GM12892 (cell line): ENCODE measurements at places on chromosomes 11 and 22.

DNA sequence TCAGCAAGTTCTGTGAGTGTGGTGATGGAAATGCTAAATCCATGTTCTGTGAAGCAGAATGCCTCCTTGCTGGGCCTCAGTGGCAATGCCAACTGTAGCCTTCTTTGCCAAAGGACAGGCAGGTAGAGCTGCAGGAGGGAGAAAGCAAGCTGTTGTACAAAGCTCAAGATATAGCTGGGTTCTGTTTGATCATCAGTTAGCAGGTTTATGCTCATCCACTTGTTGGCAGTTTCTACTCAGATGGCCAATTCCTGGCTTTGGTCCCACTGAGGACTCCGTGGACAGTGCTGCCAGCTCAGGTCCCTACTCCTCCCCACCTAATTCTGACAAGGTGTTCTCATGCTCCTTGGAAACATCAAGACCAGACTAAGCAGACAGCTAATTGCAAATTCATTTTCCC is 65.1 kb downstream of the PRSS23 start:
- DNase-seq = no peak

DNA sequence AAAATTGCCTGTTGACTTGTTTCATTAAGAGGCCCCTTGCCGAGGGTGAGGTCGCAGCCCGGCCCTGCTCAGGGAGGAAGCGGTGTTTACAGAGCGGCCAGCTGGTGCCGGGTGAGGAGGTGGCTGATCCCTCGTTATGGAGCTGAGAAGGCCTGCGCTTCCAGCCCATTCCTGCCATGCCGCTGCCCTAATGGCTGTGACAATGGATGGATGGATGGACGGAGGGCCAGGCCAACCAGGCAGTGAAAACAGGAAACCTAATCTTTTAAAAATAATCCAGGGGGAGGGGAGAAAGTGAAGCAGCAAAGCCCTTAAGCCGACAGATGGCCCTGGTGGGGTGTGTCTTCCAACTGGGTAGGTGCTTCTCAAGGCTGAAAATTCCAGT is 38.5 kb downstream of the BCR start:
- DNase-seq = no peak

- DNase-seq = peak; percentile 19
Observed at GRCh38 chr11:121767433-121767832, 314.7 kb upstream of the SORL1-AS1 start.

DNA sequence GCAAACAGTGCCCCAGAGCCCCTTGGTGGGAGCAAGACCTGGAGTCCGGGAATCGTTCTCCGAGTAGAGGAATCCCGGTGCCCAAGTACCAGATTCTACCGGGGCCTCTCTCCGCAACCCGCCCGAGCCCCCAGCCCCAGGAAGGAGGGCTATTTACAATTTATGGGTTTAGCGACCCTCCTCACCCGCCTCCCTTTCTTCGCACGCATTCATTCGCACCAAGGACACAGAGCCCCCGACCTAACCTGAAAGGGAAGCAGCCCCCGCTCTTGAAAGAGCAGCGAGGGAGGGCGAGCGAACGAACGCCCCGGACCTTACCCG is 628 bp downstream of the LRP4 start:
- no peak for DNase-seq

GRCh38 chr22:35543702-35544101 is 3.1 kb downstream of the RASD2 start:
- no peak for DNase-seq

- no peak for DNase-seq
Observed at GRCh38 chr22:48750282-48750681, 1077.4 kb downstream of the BRD1 start.

DNA sequence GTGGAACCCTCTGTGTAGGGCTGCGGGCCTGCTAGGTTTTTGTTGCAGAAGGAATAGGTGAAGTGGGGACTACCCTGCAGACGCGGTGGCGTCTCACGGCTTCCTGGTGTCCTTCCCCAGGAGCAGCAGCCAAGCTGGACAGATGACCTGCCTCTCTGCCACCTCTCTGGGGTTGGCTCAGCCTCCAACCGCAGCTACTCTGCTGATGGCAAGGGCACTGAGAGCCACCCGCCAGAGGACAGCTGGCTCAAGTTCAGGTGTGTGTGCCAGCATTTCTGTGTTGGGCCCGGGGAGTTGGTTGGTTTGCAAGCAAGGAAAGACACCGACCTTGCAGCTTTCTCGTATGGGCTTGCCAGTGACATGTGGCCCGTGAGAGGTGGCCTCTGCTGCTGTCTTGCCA is 15.3 kb downstream of the TAB1 start:
- no peak for DNase-seq

GRCh38 chr11:17827006-17827405 is 92.4 kb downstream of the KCNC1 start:
- no peak for DNase-seq

DNA sequence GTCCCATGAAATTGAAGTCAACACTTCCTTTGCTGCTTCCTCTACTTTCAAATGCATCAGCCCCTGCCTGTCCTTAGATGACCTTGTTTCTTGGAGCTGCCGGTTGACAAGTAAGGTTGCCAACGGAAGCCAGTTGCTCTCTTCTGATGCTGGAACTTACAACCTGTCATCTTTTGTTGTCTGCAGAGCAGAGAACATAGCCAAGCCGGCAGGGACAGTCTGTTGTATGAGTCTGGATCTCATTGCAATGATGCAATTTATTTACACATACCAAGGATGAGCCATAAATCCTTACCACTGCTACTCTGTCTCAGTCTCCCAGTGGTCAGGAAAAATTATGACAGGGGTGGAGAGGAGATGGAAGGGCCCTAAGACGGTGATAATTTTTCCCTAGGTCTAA is 151.4 kb downstream of the BLID start:
- no peak for DNase-seq

GRCh38 chr22:18000441-18001039 is 23.8 kb downstream of the MICAL3 start:
- DNase-seq = no peak

- no peak for DNase-seq
Observed at GRCh38 chr11:35336726-35337125, 82.6 kb downstream of the SLC1A2 start.

DNA sequence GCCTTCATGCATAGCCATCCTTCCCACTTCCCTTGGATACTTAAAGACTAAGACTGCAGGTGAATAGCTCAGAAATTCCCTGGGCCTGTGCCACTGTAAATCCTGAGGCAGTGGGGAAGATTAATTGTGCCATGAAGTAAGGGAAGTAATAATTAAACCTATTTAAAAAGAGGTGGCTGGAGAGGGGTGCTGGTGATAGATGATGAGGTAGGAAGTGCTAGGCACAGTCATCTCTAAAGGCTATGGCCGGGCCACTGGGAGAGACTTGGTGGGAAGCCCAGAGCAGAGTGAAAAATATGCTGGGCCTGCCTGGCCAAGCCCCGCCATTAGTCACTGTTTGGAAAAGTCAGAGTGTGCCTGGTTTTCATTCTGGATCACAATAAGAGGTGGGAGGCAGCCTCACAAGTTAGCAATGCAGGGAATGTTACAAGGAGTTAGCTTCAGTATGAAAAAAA is 197.2 kb upstream of the PITPNB start:
- no peak for DNase-seq

DNA sequence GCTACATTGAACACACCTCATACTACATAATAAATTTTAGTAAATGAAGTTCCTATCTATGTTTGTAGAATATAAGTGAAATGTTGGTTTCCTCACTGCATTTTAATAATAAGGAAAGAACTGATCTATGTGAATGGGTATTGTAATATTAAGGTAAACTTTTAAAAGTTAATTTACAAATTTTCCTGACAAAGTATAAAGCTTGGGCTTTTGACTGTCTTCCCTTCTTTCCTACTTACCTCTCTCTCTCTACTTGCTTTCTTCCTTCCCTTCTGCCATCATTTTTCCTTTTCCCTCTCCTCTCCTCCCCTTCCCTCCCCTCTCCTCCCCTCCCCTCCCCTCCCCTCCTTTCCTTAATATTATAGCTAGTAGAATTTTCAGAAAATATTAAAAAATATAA is 798.2 kb downstream of the CNTN5 start:
- DNase-seq = no peak

GRCh38 chr11:117484156-117484555 is 156.5 kb downstream of the CEP164 start:
- no peak for DNase-seq

DNA sequence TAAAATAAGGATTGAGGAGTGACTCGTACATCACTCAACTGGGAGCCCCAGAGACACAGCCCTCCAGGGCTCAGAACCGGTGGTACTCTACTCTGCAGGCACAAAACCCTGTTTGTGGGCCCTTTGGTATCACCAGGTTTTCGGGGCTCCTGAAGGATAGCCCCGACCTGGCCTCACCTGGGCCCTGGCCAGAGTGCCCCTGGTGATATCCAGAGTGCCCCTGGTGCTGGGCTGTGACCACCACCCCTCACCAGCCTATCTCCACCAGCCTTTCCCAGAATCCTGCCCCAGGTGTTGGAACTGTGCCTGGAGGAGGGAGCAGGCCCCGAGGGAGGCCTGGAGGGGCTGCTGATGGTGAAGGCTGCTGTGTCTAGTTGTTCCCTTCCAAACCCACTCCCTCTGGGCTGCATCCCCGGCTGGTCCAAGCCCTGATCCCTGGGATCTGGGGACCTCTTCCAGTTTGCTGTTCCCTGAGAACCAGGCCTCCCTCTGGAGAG is 2.2 kb upstream of the GGT5 start:
- DNase-seq = no peak

- no peak for DNase-seq
Observed at GRCh38 chr11:67638535-67639437, 777 bp downstream of the TBX10 start.

GRCh38 chr22:36544107-36544620 is 15.2 kb upstream of the EIF3D start:
- DNase-seq = no peak

DNA sequence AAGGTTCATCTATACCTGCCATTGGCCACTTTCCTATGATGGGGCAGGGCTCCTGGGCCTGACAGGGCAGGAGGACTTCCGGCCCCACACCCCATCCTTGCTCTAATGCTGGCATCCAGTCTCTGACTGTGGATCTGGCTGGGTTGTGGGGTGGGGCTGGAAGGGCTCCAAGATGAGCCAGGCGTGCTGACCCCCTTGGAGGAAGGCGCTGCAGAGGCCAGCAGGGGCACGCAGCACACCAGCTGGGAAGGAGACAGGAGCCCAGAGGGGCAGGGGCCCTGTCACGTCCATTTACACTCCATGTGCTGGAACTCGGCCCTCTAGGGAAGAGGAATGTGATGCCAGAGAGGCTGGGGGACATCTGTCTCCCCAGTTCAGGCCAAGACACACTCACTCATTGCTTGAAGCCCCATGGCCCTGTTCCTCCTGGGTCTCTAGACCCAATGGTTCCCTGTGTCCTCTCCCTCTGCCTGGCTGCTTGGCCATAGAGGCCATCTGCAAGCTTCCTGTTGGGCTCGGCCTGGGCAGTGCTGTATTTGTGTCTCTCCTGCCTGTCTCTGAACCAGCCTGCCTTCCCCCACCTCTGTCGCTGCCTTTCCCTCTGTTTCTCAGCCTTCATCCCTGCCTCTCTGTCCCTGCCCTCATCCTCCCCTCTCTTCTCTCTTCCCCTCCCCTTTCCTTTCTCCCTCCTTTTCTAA is 67.5 kb upstream of the NECTIN1 start:
- DNase-seq = no peak

GRCh38 chr11:340539-341512 is 20.2 kb upstream of the IFITM3 start:
- DNase-seq = no peak

GRCh38 chr22:32776802-32777201 is 24.7 kb upstream of the TIMP3 start:
- no peak for DNase-seq

GRCh38 chr11:3880724-3881123 is 25.3 kb downstream of the STIM1 start:
- no peak for DNase-seq

GRCh38 chr11:17852246-17852645 is 117.7 kb downstream of the KCNC1 start:
- DNase-seq = no peak

DNA sequence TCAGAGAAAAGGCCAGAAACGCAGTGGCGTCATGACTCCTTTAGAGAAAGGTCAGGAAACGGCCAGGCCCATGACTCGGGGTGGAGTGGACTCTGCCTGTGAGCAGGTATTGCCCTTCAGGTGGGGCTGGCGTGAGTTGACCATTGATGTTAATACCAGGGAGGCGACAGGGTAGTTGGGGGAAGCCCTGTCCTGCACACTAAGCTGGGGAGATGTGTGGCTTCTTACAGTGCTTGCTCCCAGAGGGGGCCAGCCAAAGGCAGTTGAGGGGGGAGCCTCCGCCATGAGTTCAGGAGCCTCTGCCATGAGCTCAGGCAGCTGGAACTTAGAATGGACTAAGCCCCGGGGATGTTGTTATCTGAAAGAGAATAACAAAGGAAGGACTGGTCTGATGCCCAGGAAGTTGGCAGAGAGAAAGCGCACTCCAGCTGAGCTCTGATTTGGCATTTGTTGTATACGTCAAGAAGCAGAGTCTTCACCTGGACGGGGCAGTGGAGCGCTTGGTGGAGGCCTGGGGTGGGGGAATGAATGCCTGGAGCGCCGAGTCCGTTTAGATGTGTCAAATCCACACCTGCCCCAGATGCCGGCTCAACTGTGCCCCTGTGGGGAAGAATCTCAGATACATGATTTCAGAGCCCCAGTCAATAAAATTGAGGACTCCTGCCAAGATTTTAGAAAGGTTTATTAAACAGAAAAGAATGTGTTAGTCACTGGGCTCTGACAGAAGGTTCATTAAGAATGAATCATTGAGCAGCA is 222.5 kb downstream of the TBC1D22A start:
- DNase-seq = no peak

DNA sequence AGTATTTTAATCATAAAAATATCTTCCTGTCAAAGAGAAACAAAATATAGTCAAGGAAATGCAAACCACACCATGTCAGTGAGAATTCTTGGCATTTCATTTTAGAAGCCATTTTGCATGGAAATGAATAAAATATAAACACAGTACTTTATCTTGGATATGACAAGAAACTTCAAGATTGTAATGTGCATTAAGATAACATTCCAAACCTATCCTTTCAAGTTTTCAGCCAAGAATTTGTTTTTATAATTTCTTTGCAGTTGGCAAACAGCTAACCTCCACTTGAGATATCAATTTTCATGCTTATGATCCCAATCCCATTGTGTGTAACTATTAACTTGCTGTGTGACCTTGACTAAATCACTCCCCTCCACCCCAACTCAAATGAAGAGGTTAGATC is 59.3 kb upstream of the WT1 start:
- no peak for DNase-seq

DNA sequence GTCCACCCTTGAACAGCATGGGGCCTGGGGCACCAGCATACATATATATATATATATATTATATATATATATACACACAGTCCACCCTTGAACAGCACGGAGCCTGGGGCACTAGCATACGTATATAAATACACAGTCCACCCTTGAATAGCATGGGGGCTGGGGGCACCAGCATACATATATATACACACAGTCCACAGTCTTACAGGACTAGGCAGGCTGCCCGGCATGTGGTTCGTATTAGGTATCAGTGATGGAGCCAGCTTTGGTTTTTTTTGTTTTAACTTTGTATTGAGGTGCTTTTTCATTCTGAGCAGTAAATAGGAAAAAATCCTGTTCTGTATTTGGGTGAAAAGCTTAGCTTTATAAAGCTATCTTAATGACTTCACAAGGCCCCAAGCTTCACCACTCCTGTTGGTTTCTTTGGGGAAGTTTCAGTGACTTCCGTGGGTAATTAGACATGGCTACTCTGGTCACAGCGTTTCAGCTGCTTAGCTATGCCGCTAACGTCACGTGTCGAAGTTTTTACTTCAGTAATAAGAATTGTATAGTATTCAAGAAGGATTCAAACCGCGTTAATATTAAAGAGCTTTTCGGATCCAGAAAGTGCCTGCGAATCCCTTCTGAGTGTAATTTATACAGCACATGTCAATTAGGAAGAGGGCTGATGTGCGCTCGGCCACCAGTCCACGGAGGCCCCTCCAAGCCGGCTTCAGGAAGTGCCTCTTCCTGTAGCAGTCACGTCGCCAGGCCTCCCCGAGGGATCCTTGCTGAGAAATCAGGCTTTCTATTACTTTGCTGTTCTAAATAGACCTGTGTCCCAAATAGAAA is 179.7 kb downstream of the TBC1D22A start:
- no peak for DNase-seq
